ENCODE measurements at places on chromosomes 11 and 22. TPM values are rescaled to one million over a fixed set of nuclear protein-coding genes. Genes with fewer than 3 reads are reported as not detected.

Gene TUBA8
- 1.4 TPM for total RNA-seq

Gene TTC9C
- 45.5 TPM for total RNA-seq

Gene TRIM48
- total RNA-seq, result not detected

DNA sequence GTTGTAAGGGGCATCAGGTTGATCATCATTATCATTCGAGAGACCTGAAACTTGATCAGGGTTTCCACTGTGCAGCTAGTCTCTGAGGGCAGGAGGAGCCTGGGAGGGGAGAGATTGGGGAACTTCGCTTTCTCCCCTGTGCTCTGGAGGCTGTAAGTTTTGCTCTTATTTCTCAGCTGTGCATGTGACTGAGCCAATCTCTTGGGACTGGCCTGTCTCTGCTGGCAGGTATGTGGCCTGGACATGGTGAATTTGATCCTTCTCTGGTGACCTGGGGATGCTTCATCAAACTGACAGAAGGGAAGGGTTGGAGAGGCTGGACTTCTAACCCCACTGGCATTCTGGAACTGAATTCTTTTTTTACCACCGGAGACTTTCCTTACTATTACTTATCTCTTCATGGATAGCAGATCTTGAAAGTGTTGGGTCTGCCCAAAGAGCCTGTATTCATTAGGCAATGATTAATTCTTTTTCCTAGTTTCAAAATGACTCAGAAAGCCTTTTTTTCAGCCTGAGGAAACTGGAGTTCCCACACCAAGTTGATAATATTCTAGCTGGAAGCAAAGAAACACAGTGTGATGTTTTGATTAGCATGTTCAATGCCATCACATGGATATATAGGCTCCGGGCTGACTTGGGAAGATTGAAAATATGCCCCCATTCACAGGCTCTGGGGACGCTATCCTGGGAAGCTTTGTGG lies 36.5 kb downstream of the TSPAN18 start:
- DNase-seq, result peak; percentile 49

DNA sequence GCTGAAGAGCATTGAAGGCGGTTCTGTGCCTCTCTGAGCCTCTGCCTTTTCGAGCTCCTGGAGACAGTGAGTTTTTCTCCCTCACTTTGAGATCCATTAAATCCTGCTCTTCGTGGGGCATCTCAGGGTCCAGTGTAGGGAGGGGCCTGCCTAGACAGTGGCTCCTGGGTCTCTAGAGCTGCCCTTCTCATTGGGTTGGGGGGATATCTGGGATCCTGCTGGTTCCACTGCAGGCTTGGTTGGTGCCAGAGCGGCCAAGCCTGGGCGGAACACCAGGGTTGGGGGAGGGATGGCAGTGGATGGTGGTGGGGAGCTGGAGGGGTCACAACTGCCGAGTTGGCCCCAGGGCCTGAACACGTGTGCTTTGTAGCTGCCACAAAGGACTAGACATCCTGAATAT lies 52.2 kb upstream of the CARS1 start:
- DNase-seq, result no peak
